Central memory CD4-positive, alpha-beta T cell (primary cell): ENCODE measurements at places on chromosomes 12 and 14.

DNA sequence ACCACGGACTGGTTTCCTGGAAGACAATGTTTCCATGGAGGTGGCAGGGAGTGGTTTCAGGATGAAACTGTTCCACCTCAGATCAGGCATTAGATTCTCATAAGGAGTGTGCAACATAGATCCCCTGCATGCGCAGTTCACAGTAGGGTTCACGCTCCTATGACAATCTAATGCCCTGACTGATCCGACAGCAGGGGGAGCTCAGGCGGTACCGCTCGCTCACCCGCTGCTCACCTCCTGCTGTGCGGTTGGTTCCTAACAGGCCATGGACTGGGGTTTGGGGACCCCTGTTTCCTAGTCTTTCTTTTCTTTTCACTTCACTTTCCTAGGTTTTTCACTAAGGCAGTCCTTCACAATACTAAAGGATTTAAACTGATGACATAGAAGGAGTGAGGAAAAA, 39.6 kb downstream of the GUCY2C start:
- DNase-seq, result no peak

GRCh38 chr14:53360829-53361228, 207.7 kb upstream of the DDHD1 start:
- DNase-seq, result no peak

DNA sequence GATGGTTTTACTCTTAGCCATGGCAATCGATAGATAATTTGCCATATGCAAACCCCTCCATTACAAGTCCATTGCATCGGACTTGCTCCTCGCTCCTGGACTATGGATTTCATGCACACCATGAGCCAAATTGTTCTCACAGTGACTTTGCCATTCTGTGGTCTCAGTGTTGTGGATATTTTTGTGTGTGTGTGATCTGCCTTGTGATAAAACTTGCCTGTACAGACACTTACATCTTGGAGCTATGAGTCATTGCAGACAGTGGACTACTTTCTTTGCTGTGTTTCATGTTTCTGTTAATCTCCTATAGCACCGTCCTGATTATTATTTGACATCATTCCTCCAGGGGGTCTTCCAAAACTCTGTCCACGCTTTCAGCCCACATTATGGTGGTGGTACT, 8.4 kb upstream of the OR4K13 start:
- no peak for DNase-seq

DNA sequence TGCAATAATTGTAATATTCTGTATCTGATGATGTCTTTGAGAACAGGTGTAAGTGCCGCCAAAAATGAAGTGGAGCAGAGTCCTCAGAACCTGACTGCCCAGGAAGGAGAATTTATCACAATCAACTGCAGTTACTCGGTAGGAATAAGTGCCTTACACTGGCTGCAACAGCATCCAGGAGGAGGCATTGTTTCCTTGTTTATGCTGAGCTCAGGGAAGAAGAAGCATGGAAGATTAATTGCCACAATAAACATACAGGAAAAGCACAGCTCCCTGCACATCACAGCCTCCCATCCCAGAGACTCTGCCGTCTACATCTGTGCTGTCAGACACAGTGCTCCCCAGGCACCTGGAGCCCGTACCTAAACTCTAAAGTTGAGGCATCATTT, 268.7 kb downstream of the DAD1 start:
- no peak for DNase-seq

DNA sequence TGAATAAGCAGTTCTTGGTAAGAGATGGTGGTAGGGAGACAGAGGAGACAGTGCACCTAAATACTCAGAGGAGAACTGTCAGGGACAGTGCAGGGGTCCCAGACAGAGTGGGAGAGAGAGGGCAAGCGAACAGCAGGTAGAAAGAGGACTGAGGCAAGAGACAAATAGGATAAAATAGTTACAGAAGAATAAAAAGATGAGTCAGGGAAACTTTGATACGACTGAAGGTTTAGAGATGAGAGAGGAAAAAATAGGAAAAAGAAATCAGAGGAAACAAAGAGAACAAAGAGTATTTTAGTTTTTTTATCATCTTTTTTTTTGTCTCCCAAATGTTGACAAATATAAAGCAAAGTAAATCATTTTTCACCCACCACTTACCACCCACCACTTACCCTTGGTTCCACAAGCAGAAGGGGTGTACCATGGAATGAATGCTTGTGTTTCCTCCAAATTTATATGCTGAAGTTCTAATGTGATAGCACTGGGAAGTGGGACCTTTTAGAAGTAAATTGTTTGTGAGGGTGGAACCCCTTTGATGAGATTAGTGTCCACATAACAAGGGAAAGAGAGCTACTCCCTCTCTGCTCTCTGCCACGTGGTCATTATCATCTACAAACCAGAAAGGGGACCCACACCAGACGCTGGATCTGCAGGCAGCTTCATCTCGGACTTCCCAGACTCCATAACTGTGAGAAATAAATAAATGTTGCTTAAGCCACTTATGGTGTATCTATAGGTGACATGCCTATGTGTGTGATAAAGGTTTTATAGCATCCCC, 292.1 kb downstream of the BTG1 start:
- no peak for DNase-seq

GRCh38 chr12:128557231-128557630, 266.5 kb downstream of the SLC15A4 start:
- no peak for DNase-seq
